SK-N-MC (cell line): ENCODE measurements at places on chromosomes 4 and X.
A peak's percentile ranks its signal among the peaks of the same experiment; 100 is the strongest.

DNA sequence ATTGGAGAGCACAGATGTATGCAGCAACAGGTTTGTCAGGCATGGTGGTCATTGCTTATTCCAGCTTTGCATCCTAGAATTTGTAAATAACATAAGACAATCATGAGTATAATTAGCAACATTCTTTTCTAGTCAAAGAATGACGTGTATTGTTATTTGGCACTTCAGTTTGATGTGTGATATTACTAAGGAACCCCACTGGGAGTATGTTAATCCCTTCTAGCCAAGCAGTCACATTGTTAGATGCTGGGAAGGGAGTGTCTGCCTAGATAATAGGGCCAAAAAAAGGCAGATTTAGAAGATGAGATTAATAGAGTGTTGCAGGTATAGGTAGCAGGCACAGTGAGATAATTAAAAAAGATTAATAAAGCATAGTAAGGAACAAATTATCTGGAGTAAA lies 159.2 kb upstream of the WDFY3 start:
- DNase-seq = no peak

DNA sequence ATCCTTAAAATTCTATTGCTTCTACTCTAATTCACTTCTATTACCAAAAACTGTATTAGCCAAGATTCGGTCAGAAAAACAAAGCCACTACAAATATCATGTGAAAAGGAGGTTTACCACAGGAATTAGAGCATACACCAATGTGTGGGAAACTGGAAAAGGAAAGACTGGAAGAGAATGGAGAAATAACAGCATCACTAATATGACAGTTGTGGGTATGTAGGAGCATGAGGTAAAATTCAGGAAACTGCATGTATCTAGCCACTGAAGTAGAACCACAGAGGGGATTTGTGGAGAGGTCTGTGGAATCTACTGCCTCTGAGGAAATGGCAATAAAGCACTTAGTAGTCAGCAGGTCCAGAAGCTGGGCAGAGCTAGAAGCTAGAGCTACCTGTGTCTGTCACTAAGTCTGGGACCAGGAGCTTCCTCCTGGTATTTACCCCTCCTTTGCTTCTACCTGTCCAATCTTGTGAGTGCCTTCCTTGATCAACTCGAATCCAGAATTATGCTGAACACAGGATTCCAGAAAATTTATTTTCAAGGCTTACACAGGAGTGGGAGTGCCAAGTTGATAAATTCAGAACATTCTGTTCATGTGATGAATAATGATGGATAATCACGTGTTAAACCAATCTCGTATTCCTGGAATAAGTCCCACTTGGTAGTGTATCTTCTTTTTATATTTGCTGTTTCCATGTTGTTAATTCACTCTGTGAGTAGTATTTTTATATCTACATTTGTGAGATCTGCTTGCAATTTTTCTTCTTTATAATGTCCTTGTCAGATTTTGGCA lies 52.6 kb downstream of the NAF1 start:
- no peak for DNase-seq

- DNase-seq = no peak
These were observed 921.8 kb upstream of the FTHL17 start for GRCh38 chrX:31993637-31994036.

GRCh38 chr4:46393606-46394005 lies 3.7 kb upstream of the GABRA2 start:
- DNase-seq = no peak

GRCh38 chrX:125436855-125437254 lies 117.2 kb downstream of the TEX13C start:
- DNase-seq = peak; percentile 16

GRCh38 chr4:117491516-117491915 lies 406.1 kb upstream of the TRAM1L1 start:
- no peak for DNase-seq

DNA sequence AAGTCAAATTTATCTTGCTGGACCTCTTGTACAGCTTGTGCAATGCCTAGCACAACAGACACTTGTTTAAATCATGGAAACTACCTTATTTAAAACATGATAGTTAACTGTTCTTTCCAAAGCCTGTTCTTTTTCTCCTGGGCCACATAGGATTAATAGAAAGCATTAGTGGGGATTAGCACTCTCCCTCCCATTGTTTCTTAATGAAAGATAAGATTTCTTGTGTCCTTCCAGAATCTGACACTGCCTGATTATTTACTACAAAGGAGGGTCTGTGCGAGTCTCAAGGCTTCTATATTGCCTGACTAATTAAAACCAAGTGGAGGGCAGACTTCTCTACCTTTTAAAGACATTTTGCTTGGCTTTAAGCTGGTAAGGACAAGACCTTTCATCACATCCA lies 8.5 kb upstream of the ELMOD2 start:
- no peak for DNase-seq

DNA sequence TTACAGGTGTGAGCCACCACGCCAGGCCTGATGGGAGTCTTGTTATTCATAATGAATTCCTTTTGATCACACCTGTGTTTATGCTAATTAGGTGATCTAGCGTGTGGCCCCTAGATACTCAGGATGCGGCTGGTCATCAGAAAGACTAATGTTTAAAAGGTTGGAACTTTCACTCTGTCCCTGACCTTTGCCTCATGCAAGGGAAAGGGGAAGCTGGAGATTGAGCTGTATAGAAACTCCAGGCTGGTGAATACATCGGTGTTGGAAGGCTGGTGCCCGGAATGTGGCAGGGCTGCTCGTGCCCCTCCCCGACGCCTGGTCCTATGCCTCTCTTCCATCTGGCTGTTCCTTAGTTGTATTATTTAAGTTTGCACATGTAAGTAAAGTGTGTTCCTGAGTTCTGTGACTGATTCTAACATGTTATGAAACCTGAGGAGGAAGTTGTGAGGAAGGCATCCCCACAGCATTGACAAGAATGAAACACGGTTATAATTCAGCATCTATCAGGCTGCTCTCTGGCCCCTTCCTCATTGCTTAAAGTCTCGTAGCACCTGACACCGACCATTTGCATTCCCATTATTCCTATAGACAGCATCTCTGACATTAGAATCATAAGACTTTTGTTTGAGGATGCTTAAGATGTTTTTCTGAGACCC lies 28.9 kb downstream of the CASP3 start:
- no peak for DNase-seq

DNA sequence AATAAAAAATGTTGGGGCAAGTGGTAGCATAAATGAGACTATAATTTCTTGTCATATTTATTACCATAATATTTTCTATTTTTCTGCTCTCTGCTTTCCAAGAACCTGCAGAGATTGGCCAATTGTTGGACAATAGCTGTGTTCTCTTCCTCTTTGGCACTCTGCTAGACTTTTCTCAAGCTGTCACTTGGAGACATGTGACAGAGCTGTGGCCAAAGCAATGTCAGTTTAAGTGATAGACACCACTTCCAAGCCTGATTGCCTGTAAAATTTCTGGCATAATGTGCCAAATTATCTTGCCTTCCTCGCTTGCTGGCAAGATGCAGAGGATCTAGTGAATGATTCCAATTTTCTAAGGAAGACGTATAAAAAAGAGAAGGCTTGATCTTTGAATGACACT lies 162.2 kb upstream of the NDST4 start:
- no peak for DNase-seq

DNA sequence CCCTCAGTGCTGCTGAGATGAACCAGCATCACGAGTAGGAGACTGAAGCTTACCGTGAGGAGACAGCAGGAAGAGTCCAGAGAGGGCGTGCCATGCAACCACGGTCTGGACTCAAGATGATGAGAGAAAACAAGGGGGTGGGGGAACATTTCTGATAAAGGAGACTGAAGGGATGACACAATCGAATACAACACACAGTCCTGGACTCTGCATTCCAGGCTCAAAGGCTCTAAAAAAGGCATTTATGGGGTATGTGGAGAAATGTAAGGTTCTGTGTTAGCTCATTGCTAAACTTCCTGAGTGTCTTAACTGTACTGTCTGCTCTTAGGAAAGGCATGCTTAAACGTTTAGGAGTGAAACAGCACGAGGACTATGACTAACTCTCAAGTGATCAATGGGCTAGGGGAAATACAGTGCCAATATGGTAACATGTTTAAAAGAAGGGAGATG lies 20.6 kb upstream of the IRAK1 start:
- no peak for DNase-seq

DNA sequence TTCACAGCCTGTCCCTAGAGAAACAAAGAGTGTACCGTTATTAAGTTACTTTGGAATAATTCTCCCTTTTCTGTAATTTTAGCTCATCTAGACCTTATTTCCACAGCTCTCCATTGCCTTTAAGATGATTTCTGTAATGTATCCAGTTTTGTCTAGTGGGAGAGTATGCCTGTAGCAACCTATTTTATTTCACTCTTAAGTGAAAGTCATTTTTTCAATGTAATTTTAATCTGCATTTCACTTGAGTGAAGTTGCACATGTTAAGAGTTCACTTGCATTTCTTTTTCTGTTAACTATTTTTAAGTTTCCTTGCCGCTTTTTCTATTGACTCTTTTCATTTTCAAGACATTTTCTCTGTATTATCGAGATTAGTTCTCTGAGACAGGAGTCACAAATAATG lies 46.5 kb downstream of the FANCB start:
- DNase-seq = no peak

GRCh38 chr4:74370912-74371311 lies 6.0 kb downstream of the EREG start:
- peak; percentile 40 for DNase-seq

GRCh38 chrX:123927845-123928244 lies 33.7 kb upstream of the STAG2 start:
- DNase-seq = no peak

DNA sequence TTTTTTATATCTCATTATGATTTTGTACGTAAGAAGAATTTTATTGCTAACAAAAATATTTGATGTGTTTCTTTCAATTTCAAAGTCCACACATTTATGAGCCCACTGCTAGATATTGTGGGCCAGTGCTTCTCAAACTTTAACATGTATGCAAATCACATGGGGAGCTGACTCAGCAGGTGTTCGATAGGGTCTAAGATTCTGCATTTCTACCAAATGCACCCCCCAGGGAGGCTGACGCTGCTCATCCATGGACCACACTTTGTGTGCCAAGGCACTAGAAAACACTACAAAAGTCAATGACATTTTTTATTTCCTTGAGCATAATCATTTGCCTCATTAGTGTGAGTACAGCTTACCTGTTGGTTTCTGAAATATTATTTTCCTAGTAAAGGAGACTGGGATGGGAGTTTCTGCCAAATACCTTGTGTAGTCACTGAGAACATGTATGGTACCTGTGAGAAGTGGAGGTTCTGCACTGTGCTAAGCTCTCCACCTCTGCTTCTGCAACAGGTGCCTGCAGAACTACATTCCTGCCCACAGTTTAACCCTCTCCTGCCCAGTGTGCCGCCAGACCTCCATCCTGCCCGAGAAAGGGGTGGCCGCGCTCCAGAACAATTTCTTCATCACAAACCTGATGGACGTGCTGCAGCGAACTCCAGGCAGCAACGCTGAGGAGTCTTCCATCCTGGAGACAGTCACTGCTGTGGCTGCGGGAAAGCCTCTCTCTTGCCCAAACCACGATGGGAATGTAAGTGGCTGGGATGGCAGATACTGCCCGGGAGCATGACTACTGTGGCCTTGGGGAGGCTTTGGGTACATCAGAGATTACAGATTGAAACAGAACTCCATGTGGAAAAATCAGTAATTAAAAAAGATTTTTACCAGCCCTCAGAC lies 68.9 kb upstream of the MND1 start:
- no peak for DNase-seq

- no peak for DNase-seq
These were observed 72.9 kb downstream of the LRP2BP start for GRCh38 chr4:185322803-185323202.

GRCh38 chr4:71188156-71188640 lies 150.6 kb upstream of the SLC4A4 start:
- DNase-seq = no peak

DNA sequence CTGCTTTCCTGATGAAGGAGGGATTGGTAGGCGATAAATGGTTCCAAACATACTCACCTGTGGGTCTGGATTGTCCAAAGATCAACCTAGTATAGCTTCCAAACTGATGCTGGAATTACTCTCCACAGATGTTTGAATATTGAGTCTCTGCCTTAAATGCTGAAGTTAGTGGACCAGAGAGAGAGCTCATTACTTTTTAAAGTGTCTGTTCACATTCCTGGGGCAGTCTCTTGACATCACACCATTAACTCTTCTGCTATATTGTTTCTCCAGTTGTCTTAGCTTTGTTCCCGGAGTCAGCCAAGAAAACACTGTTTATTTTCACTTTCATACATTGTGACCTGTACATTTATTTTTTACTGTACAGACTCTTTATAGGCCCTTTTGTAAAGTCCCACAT lies 35.4 kb downstream of the ARHGEF38 start:
- DNase-seq = no peak

DNA sequence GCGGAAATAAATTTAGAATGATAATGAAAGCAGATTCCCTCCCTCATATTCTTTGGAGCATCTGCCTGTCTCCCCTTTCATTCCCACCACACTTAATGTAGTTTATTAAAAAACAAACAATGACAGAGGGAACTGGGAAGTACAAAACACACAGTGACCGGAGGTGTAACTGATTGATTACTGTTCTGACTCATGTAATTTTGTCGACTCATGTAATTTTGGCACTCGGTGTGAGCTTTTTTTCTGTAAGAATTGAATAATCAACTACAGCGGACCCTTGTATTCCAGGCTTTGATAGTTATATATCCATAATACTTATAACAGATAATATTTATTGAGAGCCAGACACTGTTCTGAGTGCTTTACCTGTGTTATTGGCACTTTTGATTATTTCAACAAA lies 110.4 kb downstream of the PALLD start:
- no peak for DNase-seq

DNA sequence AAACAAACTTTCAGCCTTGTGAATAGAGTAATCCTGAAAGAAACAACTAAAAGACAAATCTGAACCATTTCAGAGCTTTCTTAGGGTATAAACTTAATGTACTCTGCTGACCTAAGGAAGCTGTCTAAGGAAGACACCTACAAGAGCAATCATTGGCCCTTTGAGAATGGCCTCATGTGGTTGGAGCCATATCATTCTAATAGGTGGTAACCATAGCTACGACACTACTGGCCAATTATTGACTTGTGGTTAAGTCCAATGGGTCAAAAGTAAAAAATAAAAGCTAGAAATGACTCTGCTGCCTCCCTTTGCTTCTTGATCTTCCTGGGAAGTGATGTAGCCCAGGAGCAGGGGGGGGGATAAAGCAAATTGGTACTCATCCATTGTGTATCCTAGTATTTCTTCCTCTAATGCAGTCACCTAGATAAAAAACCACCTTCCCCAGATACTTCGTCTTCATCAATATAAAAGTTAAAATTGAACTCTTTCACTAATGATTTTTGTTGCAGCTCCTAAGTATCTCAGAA lies 547.0 kb downstream of the ARAP2 start:
- DNase-seq = no peak

DNA sequence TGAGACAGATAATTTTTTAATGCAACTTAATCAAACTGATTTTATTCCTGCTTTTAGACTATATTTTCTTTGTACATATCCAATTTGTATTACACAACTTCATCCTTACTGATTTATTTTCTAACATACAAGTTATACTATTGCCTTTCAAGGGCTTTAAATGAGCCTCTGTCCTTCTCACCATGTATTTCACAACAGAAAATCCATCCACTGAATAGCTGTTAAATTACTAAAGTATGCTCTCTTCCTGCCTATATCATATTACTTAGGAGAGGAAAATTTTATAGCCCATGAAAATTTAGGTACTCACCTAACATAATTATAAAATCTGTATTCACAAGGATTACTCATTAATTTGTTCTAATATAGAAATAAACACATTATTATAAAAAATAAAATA lies 528.6 kb downstream of the ANKRD50 start:
- DNase-seq = no peak

- no peak for DNase-seq
These were observed 179.6 kb downstream of the TMA16 start for GRCh38 chr4:163673848-163674697.

GRCh38 chr4:111778543-111778942 lies 366.7 kb upstream of the FAM241A start:
- DNase-seq = no peak

GRCh38 chrX:9578083-9578779 lies 113.4 kb downstream of the TBL1X start:
- no peak for DNase-seq
